Inflammatory macrophage treated with lipopolysaccharide for 4 hours (primary cell): ENCODE measurements at places on chromosomes 3 and 15.

DNA sequence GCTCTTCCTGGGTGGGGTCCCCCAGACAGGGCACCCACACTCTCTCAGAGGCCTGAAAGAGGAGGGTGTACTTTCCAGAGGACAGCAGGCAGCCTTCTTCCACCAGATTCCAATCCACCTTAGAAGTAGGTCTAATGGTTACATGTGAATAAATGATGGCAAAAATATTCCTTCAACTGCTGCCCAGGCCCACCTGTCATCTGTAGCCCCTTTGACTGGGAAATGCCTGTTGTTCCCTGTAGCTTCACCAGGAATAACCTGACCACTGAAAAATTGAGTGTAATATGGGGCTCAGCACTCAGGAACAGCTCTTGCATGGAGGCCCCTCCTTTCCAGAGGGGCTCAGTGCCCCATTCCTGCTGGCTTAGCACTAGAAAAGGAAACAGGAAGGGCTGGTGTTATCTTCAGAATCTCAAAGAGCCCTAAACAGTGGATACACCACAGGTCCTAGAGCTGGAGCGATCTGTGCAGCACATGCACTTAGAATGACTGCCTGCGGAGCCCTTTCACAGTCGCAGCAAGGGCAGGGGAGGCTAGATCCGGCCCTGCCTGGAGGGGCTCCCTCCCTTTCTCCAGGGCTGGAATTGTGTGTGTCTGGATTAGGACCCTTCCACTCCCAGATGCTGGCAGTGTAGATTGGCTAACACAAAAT, 32.1 kb downstream of the SLC22A14 start:
- DNase-seq: no peak

GRCh38 chr3:5543047-5543446, 355.5 kb downstream of the EDEM1 start:
- no peak for DNase-seq

GRCh38 chr3:157502916-157503595, at the start of gene VEPH1:
TSS of gene VEPH1 (minus strand) at chr3:157503416. CDS start at chr3:157495349, 8,067 bp downstream.
- no peak for DNase-seq

DNA sequence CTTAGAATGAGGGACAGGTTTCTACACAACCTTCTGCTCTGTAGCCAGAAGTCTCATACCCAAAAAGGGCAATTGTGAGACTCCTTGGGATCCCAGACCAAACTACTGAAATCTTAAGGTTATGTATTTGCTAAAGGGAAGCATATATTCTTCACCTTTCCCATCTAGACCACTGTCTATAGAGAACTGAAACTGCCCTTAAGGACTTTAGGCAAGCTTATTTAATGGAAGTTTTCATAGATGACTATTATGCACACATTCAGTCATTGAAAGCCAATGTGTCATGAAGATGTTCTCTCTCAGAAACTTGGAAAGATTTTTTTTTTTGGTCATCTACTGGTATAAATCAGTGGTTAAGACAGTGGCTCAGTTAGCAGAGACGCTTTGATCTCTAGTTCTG, 365.3 kb downstream of the MCTP2 start:
- DNase-seq: peak; percentile 2

- DNase-seq: no peak
Observed at GRCh38 chr15:44082558-44083157, 112.4 kb downstream of the FRMD5 start.

DNA sequence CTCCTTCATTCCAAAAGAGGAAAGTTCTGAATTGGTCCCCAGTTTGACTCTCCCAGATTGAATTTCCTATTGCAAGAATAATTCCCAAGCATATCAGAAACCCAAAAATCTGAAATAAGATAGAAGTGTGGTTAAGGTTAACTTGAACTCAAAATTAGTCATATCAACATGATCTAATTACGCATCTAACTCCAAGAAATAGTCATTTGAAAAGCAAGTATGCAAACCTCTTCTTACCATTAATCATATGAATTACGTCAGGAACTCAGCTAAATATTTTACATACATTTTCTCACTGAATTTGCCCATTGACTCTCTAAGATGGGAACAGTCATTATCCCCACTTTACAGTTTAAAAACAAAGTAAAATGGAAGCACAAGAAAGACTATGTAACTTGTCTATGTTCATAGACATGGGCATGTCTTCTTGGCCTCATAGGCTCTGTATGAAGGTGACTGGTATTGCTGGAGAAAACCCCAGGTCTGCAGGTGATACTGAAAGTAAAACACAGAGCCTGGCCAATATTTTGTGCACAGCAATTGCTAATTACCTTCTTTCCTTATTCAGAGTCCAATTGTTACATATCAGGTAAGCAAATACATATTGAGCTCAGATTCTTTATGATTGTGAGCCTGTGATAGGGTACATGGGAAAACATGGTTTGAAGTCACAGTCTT, 139.2 kb downstream of the ATP8B4 start:
- DNase-seq: no peak

GRCh38 chr15:45714590-45715488, 80.0 kb downstream of the SQOR start:
- DNase-seq: peak; percentile 44

- no peak for DNase-seq
Observed at GRCh38 chr3:150771600-150771999, 8.6 kb upstream of the SIAH2 start.

DNA sequence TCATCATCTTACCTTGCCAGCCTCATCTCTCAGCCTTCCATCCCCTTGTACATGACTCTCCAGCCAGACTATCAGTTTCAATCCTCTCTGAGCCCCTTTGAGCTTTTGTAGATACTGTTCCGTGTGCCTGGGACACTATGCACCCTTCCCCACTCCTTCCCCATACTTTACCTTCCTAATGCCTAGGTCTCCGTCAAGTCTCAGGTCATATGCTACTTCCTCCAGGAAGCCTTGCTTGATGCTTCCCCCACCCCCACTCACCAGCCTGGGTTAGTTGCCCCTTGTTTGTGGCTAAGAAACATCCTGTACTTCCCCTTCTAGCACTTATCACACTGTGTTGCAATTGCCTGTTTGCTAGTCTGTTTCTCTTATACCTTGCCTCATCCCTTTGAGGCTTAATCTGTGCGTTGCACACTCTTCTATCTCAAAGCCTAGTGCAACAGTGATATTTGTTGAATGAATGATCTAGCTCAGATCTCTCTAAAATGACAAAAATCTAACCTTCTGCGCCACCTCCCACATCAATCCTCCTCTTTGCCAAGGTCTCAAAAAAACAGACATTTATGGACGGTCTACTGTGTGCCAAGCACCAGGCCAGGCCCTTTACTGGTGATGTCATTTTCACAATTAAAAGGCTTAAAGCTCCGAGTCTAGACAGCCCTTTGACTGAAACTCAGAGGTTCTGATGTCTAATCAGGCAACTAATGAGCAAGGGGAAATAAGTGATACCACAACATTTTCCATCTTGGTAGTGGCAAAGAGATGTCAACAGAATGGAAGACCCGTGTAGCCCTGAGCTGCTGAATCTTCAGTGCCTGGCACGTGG, 6.5 kb upstream of the USP3 start:
- peak; percentile 91 for DNase-seq

- DNase-seq: no peak
Observed at GRCh38 chr3:37474901-37475331, 300.5 kb upstream of the LRRFIP2 start.

DNA sequence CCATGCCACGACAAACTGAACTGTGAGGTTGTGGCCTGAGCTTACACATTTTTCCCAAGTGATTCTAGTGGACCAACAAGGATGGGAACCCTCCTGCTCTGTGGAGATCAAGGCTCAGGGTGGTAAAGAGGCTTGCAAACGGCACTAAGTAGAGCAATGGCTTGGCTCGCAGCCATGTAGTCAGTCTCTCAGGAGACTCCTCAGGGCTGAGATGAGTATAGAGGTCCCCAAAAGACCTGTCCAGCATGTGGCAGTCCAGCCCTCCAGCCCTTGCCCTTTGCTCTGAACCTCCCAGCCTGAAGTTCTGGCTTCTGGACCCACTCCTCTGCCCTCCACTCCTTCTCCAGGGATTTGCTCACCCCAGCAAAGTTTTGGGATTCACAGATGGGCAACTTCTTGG, 8.3 kb upstream of the CAMP start:
- DNase-seq: no peak
